GM12878 (cell line): ENCODE measurements at places on chromosomes 5 and 9. TPM values are rescaled to one million over a fixed set of nuclear protein-coding genes. Genes with fewer than 3 reads are reported as not detected.

The NCS1 gene
- 0.05 TPM in 1 of 2 replicates, not detected in the other for polyA plus RNA-seq

The XPA gene
- 17.4 and 19.9 TPM in 2 replicates for polyA plus RNA-seq

The MXD3 gene
- polyA plus RNA-seq: 14.6 and 15.5 TPM in 2 replicates

The FYB1 gene
- polyA plus RNA-seq: 0.19 TPM in 1 of 2 replicates, not detected in the other

The IQGAP2 gene
- polyA plus RNA-seq: 15.4 and 20.1 TPM in 2 replicates

The GZMA gene
- not detected in 2 replicates for polyA plus RNA-seq

The DIRAS2 gene
- not detected in 2 replicates for polyA plus RNA-seq

The PFN3 gene
- polyA plus RNA-seq: not detected in 2 replicates

The LCN1 gene
- not detected in 2 replicates for polyA plus RNA-seq

The CARTPT gene
- polyA plus RNA-seq: not detected in 2 replicates

The SLC6A18 gene
- polyA plus RNA-seq: not detected in 2 replicates

The TYRP1 gene
- polyA plus RNA-seq: not detected in 2 replicates
